ENCODE measurements at places on chromosomes 11 and 22. TPM values are rescaled to one million over a fixed set of nuclear protein-coding genes. Genes with fewer than 3 reads are reported as not detected.

Gene SLC16A8
- total RNA-seq = not detected

Gene ENTHD1
- total RNA-seq = not detected

Gene CATSPER1
- total RNA-seq = 1.4 TPM

Gene MISFA
- 2.2 TPM for total RNA-seq

Gene A4GALT
- total RNA-seq = 19.4 TPM

All from A549 treated with CORT108297 at 1 μM for 4 hours (cell line).